ENCODE measurements at places on chromosomes 5 and 9.

DNA sequence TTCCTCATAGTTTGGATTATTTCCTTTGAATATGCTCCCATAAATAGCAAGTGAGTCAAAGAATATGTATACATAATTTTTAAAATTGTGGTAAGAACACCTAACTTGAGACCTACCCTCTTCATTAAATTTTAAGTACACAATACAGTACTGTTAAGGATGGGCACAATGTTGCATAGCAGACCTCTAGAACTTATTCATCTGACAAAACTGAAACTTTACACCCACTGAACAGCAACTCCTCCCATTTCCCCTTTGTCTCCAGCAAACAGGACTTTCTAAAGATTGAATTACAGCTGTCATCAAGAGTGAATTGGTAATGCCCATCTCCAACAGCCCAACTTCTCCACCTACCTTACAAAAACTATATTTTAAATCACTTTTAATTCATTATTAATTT, 388.9 kb downstream of the HTR1A start:
- no peak for DNase-seq

DNA sequence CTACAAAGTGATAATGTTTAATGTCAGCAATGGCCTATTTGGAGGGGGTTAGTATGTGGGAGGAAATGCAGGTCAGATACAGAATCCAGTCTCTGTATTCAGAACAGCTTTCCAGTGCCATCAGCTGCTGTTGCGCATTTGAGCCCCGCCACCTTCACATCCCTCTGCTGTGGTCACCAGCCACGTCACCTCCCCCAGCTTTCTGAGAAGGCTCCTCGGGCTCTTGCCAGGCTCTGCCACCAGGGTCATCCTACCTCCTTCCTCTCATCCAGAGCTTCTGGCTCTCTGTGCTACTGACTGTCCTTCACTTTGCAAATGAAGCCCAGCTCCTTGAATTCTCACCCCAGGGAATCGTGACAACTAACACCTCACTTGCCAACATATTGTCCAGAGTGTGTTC, 138.8 kb downstream of the PIK3R1 start:
- DNase-seq, result no peak

GRCh38 chr5:119105971-119106370, 35.1 kb downstream of the DMXL1 start:
- DNase-seq, result no peak

DNA sequence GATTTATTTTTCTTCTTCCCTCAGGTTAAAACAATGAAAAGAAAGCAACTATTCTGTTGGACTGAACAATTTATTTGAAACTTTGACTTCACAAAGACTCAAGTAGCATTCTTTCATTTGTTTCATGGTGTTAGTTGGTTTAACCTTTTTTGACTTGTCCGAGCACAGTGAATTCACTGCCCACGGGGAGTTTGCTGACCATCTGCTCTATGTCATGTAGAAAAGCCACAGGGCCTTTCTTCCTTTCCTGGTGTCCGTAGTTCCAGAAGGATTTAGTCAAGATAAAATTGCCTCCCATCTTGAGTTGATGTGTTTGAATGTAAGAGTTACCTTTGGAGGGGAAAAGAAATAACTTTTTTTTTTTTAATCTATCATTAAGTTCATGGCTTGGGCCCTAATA, 55.1 kb upstream of the ZNF608 start:
- DNase-seq, result no peak

- DNase-seq, result no peak
Measured at GRCh38 chr5:142869886-142870285, 99.7 kb downstream of the ARHGAP26 start.

Data from stimulated activated CD8-positive, alpha-beta memory T cell treated with anti-CD3 and anti-CD28 coated beads, Interleukin-7, amount 100 ng/mL, for 1 hour (primary cell).